ENCODE measurements at places on chromosomes 1 and 21.

GRCh38 chr1:198627436-198628066 is 11.3 kb upstream of the PTPRC start:
- DNase-seq, result no peak

- DNase-seq, result peak; percentile 88
Measured at GRCh38 chr1:248817065-248817464, 8.7 kb downstream of the SH3BP5L start.

- DNase-seq, result no peak
Measured at GRCh38 chr1:97034651-97035050, 313.1 kb downstream of the PTBP2 start.

- no peak for DNase-seq
Measured at GRCh38 chr1:54249819-54250435, 50.0 kb downstream of the MRPL37 start.

DNA sequence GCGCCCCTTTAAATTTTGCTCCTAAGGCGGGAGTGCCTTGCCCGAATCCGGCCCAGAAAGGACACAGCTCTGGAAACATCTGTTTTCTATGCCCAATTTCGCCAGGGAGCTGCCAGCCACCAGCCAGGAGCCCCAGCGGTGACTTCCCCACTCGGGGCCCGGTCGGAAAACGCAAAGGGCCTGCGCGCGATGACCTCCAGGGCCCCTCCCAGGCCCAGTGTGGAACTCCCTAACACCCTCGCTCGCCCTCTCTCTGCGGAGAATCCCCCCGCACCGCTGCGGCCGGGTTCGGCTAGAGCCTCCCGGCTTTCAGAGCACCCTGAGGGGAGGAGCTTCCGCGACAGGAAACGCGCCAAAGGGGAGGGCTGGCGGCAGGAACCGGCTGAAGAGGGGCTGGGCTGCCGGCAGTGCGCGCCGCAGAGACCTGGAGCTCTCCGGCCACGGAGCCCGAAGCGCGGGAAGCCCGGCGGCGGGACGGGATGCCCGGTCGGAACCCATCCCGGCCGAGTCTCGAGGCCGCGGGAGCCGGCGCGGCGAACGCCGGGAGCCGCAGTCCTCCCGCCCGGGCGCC is 505 bp downstream of the CLSPN start:
- peak; percentile 98 for DNase-seq

DNA sequence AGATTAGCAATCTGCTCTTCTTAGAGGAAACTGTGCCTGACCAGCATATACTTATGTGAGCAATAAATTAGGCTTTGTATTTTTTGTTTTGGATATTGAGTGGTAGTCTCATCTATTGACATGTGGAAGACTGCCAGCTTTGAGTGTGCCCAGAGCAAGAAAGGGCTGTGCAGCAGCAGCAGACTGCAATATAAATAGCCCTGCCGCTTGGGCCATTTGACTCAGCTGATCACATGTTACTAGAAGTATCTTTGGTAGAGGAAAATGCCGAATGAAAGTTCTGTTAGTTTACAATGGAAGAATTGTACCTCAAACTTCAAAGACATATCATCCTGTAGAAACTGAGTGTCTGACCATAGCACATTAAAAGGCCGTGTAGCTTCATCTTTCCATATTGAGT is 9.1 kb upstream of the PSMB2 start:
- no peak for DNase-seq

DNA sequence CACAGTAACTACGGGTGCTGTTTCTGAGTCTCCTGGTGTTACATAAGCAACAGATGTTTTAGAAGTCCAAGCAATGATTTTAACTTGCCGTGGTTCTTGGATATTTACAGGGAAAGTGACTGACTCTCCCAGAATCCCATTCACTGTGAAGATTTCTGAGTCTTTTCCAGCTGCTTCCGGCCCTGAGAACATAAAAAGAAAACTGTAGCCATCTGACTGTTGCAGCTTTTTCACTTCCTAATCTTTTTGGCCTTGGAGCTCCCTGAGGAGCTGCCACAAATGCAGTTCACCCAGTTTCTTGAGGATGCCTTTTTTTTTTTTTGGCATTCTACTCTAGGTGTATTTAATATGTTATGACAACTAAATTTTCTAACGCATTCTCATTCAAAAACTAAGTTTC is 13.7 kb downstream of the CD84 start:
- DNase-seq, result no peak

DNA sequence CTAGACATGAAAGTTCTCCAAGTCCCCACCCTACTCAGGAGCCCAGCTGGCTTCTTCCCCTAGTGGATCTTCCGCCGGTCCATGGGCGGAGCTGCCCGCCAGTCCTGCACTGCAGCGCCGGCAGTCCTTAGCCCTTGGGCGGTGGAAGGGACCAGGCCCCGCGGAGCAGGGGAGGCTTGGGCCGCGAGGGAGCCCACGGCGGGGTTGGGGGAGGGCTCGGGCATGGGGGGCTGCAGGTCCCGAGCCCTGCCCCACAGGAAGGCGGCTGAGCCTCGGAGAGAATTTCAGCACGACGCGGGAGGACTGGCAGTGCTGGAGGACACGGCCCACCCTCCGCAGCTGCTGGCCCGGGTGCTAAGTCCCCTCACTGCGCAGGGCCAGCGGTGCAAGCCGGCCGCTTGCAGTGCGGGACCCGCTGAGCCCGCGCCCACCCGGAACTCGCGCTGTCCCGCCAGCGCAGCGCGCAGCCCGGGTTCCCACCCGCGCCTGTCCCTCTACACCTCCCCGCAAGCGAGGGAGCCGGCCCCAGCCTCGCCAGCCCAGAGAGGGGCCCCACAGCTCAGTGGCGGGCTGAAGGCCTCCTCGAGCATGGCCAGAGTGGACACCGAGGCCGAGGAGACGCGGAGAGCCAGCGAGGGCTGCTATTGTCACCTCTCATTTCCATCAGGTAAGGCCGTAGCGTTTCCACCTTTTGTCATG is 1398.6 kb downstream of the MRPL39 start:
- DNase-seq, result no peak

DNA sequence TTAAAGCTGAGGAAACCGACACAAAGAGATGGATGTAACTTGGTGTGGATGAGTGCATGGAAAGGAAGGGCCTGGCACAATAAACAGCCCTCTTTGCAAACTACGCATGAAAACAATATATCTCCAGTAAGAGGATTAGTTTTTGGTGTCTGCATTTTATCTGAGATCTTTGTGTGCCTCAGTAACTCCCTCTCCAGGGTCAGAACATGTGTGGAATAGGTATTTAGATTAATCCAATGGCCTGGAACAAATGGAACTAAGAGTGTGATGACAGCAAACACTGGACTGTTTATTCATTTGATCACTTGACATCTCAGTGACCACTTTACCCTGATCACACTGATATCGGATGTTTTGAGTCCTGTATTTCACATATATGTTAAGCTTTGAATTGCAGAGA is 45.3 kb downstream of the AKNAD1 start:
- DNase-seq, result no peak

DNA sequence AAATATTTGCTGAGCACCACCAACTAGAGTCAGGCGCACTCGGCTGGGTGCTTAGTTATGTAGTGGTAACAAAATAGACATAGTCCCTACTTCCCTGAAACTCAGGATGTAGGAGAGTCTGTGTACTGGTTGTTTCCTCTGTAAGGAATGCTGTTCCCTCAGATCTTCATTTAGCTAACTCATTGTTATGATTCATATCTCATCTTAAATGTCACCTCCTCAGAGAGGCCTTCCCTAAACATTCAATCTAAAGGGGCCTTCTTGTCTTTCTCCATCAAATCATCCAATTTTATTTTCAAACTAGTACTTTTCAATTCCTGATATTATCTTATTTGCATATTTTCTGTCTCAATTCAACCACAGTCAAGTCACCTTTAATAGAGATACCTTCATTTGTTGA is 132.9 kb downstream of the PIK3R3 start:
- DNase-seq, result no peak

GRCh38 chr21:26588446-26588845 is 15.4 kb upstream of the CYYR1 start:
- no peak for DNase-seq

GRCh38 chr1:27117733-27118439 is 37.0 kb downstream of the SLC9A1 start:
- DNase-seq, result no peak

DNA sequence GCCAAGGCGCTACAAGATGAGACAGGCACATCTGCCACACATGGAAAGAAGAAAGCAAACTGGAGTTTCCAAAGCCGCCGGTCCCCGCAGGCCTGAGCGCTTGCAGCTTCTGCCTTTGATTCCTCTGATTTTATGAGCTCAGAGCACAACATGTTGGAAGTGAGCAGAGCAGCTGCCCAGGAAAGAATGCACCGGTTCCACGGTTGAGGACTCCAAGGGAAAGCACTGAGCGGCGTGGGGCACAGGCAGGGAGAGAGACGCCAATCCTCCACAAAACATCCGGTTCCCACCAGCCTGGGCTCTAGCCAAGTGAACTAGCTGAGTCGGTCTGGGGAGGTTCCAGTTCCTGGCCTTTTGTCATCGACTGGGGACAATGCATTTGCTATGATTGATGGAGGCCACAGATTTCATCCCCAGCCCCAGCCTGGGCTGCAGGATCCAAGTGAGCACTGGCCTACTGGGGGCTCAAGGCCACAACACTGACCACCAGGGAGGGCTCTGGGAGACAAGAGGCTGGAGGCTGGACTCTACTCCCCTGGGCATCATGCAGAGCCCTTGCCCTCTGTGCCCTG is 253.1 kb upstream of the IRF2BP2 start:
- no peak for DNase-seq

DNA sequence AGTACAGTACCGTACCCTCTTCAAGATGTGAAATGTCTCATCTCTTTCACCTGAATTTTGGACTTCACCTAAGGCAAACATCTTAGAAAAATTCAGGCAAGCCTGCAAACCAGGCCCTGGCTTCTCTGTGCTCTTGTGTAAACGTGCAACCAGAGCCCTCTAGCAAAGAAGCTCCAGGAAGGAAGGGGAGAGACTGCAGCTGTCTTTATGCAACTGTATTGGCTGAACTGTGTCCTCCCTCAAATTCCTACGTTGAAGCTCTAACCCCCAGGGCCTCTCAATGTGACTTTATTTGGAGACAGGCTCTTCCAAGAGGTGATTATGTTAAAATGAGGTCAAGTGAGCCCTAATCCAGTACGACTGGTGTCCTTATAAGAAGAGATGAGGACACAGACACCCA is 60.3 kb downstream of the SLC45A1 start:
- peak; percentile 34 for DNase-seq

DNA sequence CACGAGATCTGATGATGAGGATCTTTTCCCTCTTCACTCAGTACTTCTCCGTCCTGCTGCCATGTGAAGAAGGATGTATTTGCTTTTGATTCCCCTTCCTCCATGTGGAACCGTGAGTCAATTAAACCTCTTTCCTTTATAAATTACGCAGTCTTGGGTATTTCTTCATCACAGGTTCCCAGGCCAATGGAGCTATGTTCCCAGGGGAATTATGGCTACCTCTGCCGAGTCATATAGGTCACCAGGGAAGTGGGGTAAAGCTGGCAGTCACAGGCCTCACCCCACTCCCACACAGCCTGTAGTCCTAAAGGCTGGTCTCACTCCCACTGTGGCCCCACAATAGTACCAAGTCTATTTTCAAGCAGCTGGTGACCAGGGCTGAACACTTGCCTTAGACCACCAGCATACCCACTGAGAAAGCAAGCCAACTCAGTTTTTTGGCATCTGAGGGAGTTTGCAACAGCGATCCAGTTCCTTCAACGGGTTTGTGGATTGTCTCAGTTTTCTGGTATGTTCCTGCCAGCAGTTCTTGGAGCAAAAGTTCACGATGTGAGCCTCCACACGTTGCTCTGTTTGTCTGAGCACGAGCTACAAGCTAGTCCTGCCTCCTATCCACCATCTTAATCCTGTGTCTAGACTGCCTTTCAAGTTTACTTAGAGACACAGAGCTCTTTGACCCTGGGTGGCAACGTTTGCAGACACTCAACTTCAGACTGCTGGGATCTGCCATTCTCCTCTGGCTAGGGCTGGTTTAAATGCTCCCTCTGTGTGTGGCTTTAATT is 104.5 kb downstream of the CENPF start:
- DNase-seq, result no peak

GRCh38 chr1:162013289-162013688 is 10.4 kb downstream of the OLFML2B start:
- no peak for DNase-seq

GRCh38 chr1:65512967-65513780 is 92.7 kb downstream of the LEPR start:
- no peak for DNase-seq

DNA sequence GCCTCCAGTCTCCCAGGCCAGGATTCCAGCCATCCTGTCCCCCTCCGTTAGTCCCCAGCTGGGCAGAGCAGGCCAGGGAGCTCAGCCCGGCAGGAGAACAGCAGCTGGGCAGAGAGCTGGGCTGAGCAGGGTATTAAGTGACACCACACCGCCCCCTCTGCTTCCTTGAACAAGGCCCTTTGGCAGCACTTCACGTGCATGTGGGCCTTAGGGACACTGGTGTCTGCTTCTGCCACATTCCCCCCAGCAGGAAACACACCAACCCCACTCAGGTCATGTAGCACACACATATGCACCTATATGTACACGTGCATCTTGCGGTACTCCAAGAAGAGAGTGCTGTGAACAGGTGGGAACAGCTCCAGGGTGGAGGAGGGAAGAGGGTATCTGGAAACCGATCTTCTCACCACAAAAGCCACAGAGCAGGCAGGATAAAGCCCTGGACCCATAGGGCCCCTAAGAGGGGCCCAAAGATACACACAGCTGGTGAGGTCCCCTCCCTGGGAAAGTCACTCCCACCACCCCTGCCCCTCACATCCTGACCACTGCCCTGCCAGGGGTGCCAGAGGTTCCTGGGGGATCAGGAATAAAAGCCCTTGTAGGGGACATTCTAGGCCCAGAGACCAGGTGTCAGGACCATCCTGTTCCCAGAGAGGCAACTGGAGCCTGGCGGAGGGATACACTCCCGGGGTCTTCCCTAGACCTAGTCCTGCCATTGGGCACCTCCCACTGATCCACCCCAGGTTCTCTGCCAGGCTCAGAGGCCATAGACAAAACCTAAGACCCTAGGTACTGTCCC is 4.5 kb downstream of the EPHA2 start:
- peak; percentile 81 for DNase-seq

GRCh38 chr1:151326619-151327222 is 495 bp downstream of the PI4KB start:
- DNase-seq, result peak; percentile 86

- peak; percentile 76 for DNase-seq
Measured at GRCh38 chr1:149917571-149918144, at the start of gene SV2A. TSS of gene SV2A (minus strand) at chr1:149917844. CDS start at chr1:149913840, 4,004 bp downstream.

GRCh38 chr1:76677416-76678405 is 189.6 kb upstream of the ST6GALNAC5 start:
- DNase-seq, result no peak

- DNase-seq, result no peak
Measured at GRCh38 chr1:98179151-98179773, 258.4 kb upstream of the DPYD start.

GRCh38 chr1:74504933-74505512 is 7.4 kb downstream of the LRRC53 start:
- DNase-seq, result no peak

DNA sequence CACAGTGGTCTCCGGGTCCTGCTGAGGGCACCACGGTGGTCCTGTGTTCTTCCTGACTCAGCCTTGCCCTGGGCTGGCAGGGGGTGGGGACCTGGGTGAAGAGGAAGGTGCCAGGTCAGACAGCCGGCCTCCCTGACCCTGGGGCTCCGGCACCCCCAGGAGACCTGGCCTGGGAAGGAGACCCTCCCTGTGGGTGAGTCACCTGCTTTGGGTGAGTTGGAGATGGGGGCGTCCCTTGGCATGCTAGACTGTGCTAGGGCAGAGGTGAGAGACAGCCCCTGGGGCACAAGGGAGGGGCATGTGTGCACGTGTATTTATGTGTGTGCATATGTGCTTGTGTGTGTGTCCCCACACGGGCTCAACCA is 23.4 kb downstream of the SPSB1 start:
- no peak for DNase-seq

Data from hematopoietic multipotent progenitor cell treated with erythropoietin and hydrocortisone succinate and interleukin-3 and kit ligand, for 4 days (in vitro differentiated cells).